ENCODE measurements at places on chromosomes 11 and 22. TPM values are rescaled to one million over a fixed set of nuclear protein-coding genes. Genes with fewer than 3 reads are reported as not detected.

DNA sequence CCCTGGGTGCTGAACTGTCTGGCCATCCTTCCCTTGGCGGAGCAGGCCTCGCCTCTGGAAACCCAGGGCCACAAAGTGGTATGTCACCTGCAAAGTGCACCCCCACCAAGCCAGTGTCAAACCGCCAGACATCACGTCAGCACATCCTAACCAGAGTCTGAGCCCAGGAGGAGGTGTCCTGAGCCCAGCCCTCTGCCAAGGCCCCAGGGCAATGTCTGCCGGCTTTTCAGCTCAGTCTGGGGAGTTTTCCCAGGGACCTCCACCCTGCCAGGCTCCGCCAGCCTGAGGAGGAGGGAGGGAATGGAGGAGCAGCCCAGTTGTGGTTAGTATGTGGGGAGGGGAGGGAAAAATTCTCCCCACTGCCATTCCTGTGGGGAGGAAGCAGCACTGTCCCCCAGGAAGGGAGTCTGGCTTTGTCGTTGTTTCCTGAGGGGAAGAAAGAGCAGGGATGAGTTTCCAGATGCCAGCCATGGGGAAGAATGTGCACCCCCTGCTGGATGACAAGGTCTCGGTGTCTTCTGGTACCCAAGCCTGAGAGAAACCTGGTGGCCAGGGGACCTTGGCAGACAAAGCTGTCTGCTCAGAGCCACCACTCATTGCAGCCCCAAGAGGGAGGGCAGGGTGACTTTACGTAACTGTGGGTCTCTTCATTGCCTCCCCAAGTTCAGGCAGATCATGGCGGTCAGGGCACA lies 81.4 kb upstream of the CD82 start:
- no peak for DNase-seq

GRCh38 chr22:48516571-48516970 lies 1311.1 kb downstream of the BRD1 start:
- no peak for DNase-seq

GRCh38 chr11:118522571-118523072 lies 4.7 kb upstream of the TTC36 start:
- DNase-seq, result no peak

The OMP gene
- polyA plus RNA-seq, result not detected

All from AG04450 (cell line).